ENCODE measurements at places on chromosomes 6 and 20.

- DNase-seq, result no peak
These were observed 112.9 kb upstream of the RPS6KA2 start for GRCh38 chr6:166739976-166740318.

DNA sequence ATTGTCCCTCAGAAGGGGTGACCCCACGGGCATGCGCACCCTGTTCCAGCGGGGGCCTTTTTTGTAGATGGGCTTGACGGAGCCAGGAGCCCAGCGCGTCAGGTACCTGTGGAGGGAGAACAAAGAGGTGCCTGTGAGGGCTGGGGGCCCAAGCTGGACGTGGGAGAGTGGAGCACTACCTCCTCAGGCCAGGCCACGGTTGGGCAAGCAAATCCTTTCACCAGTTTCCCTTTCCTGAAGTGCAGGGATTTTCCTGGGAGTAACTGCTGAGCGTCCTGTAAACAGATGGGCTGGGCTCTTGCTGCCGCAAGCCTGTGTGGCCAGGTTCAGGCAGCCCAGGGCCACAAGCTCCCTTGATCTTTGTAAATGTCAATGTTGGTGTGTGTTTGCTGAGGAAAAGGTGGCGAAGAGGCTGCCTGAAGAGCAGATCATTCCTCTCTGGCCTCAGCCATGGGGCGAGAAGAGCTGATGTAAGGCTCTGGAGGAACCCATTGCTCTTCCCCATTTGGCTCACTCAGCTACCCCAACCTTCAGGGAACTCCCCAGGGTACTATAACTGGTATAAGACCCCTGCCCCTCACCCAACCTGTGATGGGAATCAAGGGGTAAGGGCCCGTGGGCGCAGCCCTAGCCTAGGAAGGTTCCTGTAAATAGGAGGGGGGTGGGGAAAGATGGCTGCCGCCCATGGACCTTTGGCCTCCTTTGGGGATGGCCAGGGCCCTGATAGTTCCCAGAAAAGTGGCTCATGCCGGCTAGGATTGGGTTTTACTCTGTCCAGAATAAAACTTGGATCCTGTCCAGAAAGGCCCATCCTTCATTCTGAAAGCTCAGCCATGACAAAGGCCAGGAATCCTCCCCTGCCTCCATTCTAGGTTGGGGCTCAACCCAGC lies 15.5 kb downstream of the MRPS18A start:
- no peak for DNase-seq

- DNase-seq, result no peak
These were observed 33.9 kb upstream of the ZBTB24 start for GRCh38 chr6:109516929-109517328.

DNA sequence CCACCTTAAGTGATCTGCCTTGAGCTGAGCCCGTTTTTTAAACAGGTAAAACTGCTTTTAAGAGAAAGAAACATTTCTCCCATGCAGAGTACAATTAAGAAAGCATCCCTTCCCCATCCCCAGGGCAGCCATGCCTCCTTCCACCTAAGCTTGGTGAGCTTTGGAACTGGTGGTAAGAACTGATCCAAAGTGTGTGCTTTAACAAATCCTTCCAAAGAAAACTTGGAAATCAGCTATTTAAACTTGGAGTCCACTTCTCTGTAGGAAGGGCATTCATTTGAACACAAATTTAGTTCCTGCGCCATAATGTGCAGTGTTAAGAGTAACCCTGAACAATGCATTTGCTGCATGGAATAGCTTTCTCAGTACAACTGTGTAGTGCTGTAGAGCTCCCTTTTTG lies 17.0 kb downstream of the GMDS start:
- DNase-seq, result no peak

GRCh38 chr6:31321820-31322219 lies 35.2 kb downstream of the HLA-B start:
- DNase-seq, result no peak

DNA sequence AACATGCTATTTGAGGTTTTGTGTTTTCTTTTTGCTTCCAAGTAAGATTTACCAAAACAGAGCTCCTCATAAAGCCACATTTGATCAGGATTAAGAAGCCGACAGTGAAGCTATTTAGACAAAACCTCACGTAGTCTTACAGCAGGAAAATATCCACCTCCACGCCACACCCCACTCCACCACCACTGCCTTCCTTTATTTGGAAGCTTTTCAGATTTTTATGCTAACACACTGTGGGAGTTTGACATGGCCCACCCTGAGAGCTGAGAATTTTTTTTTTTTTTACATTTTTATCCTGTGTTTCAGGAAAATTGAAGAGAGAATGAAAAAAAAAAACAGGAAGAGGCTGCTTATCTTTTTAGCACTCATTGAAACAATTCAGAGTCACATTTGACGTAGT lies 104.8 kb upstream of the MC3R start:
- DNase-seq, result no peak

DNA sequence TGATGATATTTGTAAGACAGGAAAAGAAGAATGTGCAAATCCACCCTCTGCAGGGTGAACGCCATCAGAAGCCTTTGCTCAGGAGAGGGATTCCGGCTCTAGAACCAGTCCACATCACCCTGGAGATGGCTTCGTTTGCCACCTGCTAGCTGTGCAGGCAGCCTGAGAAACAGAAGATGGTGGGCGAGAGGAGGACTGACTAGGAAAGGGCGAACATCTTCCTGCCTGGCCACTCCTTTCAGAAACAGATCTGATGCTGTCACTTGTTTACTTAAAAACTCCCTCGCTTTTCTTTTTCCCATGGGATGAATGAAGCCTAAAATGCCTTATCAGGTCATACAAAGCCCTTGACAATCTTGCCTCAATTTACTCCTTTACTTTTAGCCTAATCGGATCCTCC lies 1.2 kb downstream of the PTPRA start:
- DNase-seq, result no peak

DNA sequence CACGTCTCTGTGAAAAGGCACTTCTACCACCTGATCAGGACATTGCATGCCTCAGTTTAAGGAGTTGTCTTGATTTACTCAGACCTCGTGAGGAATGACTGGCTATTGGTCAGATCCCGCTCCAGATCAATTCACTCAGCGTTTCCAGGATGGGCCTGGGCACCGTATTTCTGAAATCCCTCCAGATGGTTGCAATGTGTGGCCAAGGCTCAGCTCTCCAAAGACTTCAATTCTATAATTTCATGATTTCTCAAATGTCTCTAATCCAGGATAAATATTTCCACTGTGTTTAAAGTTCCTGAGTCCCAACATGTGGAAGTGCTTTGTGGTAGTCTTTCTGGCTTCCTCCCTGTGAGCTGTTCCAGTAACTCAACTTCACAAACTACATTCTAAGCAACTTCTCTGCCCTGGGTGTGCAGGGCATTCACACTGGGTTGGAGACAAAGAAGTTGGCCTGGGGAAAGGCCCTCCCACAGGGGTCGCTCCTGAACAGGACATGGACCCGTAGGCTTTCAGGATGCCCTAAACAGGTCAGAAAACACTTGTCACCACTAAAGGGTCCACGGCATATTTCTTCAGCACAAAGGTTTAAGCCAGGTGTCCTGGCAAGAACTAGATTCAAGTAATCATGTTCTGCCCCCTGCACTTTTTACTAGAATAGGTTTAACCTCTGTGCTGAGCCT lies 212.1 kb downstream of the WDR27 start:
- DNase-seq, result no peak

DNA sequence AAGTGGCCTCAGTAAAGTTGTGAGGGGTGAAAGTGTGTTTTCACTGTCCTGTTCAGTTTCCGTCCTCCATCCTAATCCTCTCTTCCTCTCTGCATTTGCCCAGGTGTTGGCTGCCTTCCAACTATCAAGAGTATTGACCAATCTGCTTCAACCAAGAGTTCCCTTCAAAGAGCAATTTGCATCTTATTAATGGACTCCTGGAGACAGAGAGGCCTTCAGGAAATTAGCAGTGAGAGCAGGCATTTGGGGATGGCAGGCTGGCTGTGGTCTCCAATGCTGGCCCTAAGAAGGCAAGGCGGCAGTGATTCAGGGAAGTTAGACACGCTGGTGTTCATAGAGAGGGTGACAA lies 77.2 kb downstream of the GPR6 start:
- DNase-seq, result peak; percentile 69

DNA sequence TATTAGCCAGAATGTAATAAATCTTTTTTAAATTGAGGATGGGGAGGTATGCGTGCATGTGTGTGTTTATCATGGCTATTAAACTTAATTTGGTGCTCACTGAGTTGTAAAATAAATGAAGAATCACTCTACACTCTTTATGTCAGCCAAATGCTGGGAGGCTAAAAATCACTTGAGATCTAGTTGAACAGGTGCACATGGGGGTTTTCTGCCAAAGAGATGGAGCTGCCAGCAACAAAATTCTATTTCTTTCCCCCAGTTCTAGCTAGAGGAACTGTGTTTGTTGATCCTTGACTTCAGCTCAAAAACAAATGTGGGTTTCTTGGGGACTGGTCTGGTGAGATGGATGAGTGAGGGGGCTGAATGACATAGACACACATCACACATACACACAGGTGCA lies 183.3 kb upstream of the BTBD3 start:
- no peak for DNase-seq

DNA sequence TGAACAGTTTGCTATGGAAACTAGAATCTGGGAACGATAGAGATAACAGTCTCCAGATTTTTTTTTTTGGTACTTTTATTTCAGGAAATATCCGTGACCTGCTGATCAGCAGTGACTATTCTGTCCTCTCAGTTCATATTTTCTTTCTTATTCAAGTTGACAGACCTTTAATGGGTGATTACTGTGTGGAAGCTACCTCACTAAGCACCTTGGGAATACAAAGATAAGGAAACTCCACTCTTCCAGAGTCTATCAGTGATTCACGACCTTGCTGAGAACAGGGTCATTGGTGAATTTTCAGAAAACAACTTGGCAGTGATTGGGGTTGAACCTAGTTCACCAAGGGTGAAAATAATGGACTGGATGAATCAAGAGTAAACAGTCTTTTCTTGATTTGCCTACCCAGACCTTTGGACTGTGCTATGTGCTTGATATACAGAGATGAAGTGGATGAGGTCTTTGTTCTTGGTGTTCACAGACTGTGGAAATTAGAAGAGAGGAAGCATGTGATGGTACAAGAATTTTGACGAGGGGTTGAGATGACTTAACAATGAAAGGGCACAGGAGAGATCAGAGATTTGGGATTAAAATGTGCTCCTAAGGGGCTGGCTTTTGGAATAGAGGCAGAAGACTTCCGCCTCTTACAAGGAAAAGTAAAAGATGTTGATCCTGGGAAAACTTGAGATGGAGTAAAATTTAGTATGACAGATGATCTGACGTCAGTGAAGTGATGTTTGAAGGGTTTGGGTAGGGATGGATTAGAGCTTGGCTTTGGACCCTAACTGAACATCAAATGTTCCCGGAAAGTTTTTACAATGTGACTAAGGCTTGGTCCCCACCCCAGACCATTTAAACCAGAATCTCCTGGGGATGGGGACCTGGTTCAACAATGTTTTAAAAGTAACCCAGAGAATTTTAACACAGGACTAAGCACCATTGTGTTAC lies 1.2 kb downstream of the KAT14 start:
- DNase-seq, result no peak

- DNase-seq, result no peak
These were observed 88.5 kb downstream of the BCAS1 start for GRCh38 chr20:53981752-53982437.

All from SK-N-MC (cell line).